Putamen (tissue), 1 donor: ENCODE measurements at places on chromosomes 5 and 9.

DNA sequence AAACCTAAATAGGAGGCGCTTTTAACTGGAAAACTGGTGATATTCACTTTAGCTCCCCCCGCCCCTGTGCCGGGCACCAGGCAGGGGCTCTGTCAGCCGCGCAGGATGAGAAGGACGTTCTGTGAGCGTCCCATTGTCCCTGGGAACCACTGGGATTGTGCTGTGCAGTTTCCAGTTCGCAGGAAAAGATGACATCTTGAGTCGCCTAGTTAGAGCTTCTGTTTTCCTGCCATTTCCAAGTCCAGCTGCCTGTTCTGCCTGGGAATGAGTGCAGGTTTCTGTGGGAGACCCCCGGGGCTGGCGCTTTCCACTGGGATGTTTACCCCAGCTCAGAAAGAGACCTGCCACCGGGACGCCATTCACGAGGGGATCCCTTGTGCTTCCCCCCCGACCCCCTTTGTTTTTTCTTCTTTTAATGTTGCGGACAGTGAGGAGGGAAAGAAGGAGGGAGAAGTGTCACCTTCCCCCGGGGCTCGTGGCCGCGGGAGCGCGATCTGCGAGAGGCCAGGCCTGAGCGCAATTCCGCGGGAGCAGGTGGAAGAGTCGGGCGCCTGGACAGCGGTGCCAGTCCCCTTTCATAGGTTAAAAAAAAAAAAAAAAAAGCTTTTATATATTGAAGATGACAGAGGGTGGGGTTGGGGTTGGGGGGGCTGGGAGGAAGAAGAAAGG, 121.5 kb downstream of the RMI1 start:
- DNase-seq: no peak

GRCh38 chr5:96919754-96920197, 16.1 kb upstream of the LNPEP start:
- no peak for DNase-seq

GRCh38 chr9:98007251-98007928, 24.2 kb downstream of the ANP32B start:
- no peak for DNase-seq

- peak; percentile 67 for DNase-seq
Measured at GRCh38 chr5:138138949-138139780, at the start of gene NME5. TSS of gene NME5 (minus strand) at chr5:138139428. CDS start at chr5:138138780, 648 bp downstream.

DNA sequence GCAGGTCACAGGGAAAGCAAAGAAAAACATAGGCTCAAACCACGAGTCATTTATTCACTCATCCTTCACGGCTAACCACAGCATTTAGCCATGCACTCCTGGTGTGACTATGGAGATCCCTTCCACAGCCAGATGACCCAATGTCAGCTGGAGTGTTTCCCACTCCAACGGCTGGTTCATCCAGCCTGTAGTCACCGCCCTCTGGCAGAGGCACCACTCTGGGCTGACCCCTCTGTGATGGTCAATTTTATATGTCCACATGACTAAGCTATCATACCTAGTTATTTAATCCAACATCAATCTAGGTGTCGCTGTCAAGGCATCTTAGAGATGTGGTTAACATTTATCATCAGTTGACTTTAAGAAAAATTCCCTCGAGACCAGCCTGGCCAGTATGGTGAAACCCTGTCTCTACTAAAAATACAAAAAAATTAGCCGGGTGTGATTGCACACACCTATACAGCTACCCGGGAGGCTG, 9.5 kb upstream of the PHF19 start:
- no peak for DNase-seq

GRCh38 chr5:15354021-15354420, 146.0 kb upstream of the FBXL7 start:
- no peak for DNase-seq
